Daoy (cell line): ENCODE measurements at places on chromosomes 2 and 18.
A peak's percentile ranks its signal among the peaks of the same experiment; 100 is the strongest.

GRCh38 chr2:154226931-154227330 is 355.2 kb downstream of the GALNT13 start:
- DNase-seq: no peak

DNA sequence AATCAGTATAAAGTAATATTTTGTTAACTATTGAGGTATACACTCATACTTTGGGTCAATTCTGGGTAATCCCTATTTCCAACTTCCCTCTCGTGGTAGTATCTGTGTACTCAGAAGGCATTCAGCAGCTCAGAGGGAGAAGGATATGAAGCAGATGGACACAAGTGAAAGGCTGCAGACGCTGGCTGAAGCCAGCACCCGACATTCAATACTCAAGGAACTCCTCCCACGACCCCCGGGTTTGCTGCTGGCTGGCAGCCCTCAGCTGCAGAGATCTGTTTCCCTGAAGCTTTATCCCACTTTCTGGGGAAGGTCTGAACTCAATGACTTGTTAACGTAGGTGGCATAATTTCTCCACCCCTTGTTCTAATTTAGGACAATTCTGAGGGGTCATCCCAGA is 847.3 kb upstream of the SOX11 start:
- DNase-seq: no peak

DNA sequence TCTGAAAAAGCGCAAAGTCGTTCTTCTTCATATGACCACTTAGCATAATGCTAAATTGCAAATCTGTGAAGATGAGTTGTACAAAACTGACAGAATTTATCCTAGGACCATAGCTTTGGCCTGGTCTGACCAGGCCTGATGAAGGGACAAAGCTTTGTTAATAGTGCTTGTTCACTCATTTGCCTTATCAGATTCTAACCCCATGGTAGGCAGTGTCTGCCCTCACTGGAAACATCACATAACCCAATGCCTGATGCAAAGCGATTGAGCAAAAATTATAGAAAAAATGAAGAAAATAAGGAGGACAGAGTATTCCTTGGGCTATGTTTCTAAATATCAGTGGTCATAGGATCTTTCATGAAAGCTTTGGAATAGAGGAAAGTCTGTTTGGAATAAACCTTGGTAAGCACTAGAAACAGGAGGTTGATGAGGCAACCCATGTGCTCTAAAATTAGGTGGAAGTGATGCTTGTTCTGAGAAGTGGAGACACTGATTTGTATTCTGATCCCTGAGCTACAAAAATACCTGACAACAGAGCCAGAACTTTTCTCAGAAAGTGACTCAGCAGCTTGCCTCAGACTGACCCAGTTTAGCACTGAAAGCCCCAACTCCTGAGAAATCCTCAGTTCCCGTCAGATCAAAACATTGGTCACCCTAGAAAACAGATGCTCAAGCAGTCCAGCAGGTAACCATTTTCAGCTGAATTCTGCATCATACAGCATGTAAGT is 131.4 kb upstream of the MAPRE2 start:
- DNase-seq: peak; percentile 8

DNA sequence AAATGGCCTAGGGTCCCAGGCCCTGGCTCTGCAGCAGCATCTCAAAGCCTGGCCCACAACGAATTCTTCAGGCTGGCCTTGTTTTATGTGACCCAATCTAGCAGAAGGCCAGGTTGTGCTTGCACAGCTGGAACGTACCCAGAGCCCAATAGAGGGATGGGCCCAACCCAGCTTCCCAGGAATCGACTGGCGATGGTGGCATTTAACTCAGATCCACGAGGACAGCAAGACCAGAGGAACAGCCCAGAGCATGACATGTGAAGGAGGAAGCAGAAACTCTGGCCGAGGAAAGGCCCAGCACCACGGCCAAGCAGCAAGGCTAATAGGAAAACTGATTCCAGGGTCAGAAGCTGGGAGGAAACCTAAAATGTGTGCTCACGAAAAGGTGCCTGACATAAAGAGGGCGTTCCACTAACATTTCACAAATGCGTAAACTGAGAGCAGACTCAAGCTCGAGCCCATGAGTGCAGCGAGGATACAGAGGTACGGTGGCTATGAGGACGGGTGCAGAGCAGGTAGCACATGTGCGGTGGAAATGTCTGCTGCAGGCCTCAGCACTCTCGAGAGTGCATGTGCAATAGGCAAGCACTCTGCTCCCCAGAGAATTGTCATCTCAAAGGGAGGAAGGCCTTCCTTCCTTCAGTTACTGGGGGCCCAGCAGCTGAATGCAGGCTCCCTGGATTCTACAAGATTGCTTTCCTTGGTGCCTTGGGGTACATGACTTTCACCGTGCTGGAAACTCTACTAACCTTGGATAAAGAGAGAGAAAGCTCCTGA is 156.9 kb upstream of the GLI2 start:
- DNase-seq: no peak
